ENCODE measurements at places on chromosomes 11 and 22.

- no peak for DNase-seq
These were observed 10.8 kb downstream of the YPEL4 start for GRCh38 chr11:57638811-57639320.

DNA sequence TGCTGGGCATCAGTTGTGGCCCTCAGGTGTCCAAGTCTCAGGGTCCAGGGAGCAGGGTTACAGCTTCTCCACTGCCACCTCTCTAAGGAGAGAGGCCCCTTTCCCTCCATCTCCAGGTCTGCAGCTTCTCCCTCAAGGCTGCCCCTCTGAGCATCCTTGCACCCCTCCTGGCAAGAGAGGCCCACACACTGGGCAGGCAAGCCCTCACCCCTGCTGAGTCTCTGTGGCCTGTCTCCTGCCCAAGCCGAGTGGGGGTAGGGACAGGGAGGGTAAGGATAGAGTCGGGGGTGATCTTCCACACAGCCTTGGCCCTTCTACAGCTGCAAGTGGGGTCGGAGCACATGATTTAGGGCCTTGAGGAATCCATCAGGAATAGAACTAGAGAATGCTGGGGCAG, 76.6 kb downstream of the ST3GAL4 start:
- no peak for DNase-seq

GRCh38 chr11:44911029-44911814, 39.5 kb downstream of the TP53I11 start:
- peak; percentile 91 for DNase-seq

- no peak for DNase-seq
These were observed 118.1 kb upstream of the APOA1 start for GRCh38 chr11:116955548-116955947.

DNA sequence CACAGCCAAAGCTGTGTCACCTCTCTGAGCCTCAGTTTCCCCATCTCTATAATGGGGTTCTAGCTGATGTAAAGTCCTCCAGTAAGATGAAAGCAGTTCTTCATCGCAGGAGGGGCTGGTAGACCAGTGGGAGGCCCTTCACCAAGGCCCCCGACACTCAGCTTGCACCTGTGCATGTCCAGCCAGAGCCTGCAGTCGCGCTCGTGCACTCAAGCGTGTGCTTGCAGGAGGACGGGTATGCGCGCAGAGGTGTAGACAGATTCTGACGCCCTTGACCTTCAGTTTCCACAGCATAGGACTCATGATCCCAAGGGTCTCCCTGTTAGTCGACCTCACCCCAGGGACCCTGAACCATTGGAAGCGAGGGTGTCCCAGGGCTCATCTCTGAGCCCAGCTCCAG, 633.7 kb downstream of the TBC1D22A start:
- DNase-seq, result no peak

DNA sequence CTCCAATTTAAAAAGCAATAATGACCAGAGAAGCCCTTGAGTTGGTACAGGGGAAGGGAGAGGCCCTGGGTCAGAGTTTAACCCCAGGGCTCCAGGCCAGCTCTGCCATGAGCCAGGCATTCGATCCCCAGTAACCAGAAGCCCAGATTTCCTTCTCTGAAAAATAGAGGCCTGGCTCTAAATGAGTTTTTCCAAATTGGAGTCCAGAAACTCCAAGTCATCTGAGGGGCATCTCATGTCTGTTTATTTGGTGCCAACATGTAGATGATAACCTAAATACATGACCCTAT, 381.9 kb downstream of the CTTN start:
- DNase-seq, result no peak

DNA sequence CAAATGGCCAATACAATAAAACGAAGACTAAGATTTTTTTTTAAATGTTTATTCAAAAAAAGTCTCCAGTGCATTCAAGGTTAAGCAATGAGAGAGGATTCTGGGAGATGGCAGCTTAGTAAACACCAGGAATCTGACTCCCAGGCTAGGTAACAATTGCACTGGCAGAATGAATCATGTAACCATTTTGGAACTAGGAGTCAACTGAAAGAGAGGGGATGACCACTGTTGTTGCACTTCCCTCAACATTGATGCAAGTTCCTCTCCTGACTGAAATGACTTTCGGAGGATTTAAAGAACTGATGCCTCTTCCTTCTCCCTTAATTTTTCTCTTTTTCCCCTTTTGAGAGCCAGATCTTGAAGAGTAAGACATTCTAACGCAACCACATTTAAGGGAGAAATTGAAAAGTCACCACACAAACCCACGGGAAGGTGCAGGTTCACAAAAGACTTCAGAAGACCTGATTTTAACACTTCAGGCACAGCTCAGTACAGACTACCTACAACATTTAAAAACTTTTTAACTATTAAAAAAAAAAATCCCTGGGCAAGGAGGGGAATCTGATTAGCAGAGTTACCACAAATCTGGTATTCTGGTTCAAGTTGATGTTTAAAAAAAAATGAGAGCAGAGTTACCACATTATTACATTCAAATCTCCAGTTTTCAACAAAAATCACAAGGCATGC, 56.8 kb downstream of the FCHSD2 start:
- no peak for DNase-seq

GRCh38 chr11:67280788-67281551, 8.1 kb upstream of the ANKRD13D start:
- DNase-seq, result no peak

DNA sequence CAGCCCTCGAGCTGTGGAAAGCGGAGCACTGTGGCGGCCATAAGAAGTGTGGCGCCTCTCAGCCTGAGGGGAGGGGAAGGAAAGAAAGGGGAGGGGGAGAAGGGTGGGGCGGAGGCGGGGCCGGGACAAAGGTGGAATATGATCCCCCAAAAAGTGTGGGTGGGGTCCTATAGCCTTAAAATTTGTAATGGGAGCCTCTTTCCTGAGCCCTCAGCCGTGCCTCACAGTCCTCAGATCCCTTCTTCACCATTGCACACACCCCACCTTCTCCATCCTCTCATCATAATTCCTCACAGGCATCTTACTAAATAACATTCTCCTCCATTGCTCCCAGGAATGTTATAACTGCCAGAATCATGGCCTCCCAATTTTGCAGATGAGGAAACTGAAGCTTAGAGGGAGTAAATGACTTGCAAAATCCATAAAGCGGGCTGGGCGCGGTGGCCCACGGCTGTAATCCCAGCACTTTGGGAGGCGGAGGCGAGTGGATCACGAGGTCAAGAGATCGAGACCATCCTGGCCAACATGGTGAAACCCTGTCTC, 600 bp upstream of the RAB6A start:
- DNase-seq, result no peak

- DNase-seq, result no peak
These were observed 154.8 kb downstream of the APOL5 start for GRCh38 chr22:35872451-35872850.

DNA sequence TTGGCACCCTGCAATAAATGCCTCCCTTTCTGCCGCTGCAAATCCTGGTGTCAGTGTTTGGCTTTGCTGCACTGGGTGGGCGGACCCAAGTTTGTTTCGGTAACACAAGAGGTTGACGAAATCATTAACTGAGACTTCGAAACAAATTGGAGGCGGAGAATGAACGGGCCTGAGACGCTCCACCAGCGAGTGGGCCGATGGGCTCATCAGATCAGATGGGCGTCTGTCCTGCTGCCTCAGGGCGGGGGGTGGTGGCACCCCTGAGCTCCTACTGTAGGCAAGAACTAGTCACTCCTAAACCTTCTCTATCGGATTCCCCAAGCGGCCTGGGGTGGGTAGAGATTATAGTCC, 918 bp upstream of the CAPN5 start:
- no peak for DNase-seq

GRCh38 chr11:133560472-133560855, 28.2 kb upstream of the OPCML start:
- DNase-seq, result no peak

GRCh38 chr11:25991476-25991875, 340.5 kb upstream of the ANO3 start:
- no peak for DNase-seq

All from activated CD8-positive, alpha-beta T cell treated with anti-CD3 and anti-CD28 coated beads, Interleukin-2, amount 10 ng/mL, durations not matched to agents 7 days and 5 days (primary cell).